ENCODE measurements at places on chromosomes 4 and X.

GRCh38 chrX:9336456-9336855 is 128.4 kb upstream of the TBL1X start:
- no peak for DNase-seq

DNA sequence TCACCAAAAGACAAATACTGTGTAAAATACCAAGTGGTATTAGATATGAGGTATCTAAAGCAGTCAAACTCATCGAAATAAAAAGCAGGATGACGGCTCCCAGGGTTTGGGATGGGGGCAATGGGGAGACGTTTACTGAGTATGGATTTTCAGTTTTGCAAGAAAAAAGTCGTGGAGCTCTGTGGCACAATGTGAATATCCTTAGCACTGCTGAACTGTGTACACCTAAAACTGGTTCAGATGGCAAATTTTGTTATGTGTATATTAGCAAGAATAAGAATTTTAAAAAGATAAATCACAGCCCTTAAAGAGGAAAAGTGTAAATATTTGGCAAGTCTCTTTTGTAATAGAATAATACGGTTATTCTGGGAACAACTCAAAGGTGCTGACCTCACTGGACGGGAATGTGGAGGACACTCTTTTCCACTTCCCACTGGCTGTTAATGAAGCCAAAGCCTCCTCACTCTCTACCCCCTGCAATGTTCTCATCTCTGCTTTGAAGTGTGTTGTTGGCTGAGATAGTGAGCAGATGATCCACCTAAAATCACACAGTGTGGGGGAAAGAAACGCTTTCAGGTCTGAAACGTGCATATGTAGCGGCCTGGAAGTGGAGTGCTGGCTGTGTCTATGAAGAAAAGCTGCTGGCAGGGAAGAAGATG is 49.2 kb downstream of the SEL1L3 start:
- peak; percentile 50 for DNase-seq

GRCh38 chr4:46254788-46255187 is 130.9 kb upstream of the GABRG1 start:
- DNase-seq = no peak

- no peak for DNase-seq
These were observed 1.5 kb downstream of the BMP3 start for GRCh38 chr4:81031796-81032551.

DNA sequence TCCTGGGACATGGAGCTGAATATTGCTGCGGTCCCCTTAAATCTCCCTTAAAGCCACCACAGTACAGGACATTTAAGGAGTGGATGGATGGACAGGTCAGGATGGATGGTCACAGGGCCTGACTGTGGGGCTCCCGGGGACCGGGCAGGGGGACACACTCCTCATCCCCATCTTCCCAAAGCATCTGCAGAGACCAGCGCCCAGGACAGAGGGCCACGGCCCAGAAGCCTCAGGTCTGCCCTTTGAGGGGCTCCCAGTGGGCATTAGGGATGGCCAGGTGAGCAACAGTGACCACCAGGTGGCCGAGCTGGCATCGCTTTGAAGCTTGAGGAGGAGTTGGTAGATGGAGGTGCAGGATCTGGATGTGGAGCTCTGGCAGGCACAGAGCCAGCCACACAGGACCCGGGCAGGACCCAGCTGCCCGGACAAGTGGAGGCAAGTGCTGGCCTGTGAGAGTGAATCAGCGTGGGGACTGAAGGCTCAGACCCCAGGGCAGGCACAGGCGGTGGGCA is 51.4 kb downstream of the ABLIM2 start:
- DNase-seq = no peak

GRCh38 chr4:103303011-103303410 is 104.9 kb upstream of the CENPE start:
- no peak for DNase-seq

GRCh38 chr4:175127314-175127713 is 209.2 kb downstream of the ADAM29 start:
- no peak for DNase-seq

GRCh38 chr4:11471618-11472017 is 42.9 kb upstream of the HS3ST1 start:
- no peak for DNase-seq

- no peak for DNase-seq
These were observed 38.0 kb upstream of the PDK3 start for GRCh38 chrX:24426921-24427746.

GRCh38 chr4:8730159-8730558 is 137.6 kb downstream of the CPZ start:
- no peak for DNase-seq

- peak; percentile 64 for DNase-seq
These were observed 68.3 kb upstream of the DDX3X start for GRCh38 chrX:41265615-41266014.

DNA sequence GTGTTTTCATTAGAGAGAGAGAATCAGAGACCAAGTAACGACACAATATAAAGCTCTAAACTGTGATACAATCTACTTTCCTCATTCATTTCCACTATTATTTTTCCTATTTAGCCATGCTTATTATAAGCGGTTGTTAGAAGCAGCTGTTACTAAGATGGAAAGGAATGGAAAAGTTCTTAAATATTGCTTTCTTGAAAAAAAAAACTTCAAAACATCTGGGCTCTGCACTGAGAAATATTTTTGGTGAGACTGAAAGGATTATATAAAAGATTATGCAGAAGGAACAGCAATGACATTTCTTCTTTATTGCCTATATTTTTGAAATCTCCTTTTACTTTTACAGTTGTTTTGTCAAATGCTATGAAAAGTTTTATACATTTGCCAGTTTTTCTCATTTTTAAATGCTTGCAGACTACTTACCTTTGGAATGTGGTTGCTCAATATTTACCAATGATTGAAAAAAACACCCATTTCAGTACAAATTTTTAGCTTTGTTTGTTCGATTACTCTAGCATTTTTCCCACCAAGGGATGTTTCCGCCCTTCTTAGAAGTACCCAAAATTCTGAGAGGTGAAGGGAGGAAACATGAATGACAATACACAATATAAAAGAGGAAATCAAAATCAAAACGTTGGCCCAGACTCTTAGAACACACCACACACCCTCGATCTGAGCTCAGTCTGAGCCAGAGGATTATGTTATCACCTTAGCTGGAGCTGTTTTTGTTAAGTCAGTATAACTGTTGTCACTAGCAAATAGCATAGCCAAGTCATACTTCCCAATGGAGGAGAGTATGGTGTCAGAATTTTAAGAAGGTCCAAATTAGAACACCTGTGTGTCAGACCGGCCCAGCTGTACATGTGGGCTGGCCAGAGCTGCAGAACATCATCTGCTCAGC is 18.4 kb downstream of the DKK2 start:
- no peak for DNase-seq

- DNase-seq = no peak
These were observed 36.7 kb downstream of the QRFPR start for GRCh38 chr4:121344098-121344497.

DNA sequence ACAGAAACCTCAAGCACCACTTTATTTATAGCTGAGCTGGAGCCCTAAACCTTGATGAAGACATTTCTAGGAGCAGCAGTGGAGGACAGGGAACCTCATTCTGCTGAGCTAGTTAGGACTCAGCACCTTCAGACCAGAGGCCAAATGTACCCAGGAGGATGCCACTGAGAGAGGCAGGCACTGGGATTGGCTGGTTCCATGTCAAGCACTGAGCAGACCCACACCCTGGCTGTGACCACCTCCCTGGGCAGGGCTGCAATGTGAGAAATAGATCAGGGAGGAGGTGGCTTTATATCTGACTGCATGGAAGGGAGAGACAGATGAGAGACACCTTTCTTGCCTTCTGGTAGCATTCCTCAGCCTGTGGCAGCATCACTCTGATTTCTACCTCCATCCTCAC is 304.6 kb downstream of the STK32B start:
- DNase-seq = no peak

DNA sequence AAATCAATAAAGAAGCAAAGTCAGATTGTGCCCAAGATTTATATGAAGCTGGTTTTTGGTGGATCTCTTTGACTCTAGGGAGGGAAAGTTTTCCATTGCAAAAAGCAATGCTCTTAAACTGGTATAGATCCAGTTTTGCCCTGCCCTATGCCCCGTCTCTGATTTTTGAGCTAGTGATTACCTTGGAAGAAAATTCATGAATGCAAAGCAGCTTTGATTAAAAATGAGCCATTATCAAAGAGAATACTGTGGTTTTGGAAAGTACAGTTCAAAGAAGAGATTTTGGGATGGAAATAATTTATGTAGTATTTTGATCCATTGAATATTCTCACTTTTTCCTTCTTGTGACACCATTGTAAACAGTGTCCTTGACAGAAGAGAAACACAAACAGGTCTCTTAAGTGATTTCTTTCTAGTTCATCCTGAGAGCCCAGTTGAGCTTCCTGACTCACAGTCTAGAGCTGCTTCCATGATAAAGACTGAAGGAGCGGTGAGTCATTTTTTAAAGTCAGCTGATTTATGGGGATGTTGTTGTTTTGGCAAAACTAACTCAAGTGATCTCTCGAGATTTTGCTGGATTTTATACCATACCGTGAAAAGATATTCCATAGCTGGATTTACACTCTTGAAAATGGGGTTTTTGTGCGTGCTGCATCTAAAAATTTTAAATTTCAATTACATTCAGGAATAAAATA is 76.7 kb downstream of the AFF1 start:
- DNase-seq = peak; percentile 55

- DNase-seq = no peak
These were observed 52.0 kb upstream of the ACSL4 start for GRCh38 chrX:109785053-109785452.

DNA sequence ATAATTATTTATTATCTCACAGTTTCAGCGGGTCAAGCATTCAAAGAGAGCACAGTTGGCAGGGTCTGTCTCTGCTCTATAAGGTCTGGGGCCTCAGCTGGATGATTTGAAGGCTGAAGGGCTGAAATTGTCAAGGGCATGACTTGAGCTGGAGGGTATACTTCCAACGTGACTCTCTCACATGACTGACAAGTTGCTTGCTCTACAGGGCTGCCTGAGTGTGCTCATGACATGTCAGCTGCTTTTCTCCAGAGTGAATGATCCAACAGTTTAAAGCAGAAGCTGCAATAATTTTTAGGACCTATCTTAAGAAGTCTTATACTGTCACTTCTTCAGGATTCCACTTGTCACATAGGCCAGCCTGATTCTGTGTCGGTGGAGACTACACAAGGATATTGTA is 51.2 kb downstream of the TIGD2 start:
- no peak for DNase-seq

DNA sequence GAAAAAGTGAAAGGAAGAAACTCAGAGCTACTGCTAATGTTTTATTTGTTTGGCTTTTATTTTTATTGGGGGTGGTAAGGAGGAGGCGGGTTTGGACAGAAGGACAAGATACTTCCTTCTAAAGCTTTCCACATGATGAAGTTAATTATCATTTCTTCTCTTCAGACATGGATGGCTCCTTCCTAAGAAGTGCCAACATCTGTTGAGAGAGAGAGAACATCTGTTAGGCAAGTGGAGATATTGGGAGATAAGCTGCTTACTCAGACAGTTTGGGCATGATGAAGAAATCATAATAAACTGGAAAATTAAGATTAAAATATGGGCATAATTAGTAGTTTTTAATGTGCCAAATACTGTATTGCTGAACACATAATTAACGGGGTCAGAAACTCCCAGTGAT is 535.7 kb upstream of the INTU start:
- DNase-seq = no peak

DNA sequence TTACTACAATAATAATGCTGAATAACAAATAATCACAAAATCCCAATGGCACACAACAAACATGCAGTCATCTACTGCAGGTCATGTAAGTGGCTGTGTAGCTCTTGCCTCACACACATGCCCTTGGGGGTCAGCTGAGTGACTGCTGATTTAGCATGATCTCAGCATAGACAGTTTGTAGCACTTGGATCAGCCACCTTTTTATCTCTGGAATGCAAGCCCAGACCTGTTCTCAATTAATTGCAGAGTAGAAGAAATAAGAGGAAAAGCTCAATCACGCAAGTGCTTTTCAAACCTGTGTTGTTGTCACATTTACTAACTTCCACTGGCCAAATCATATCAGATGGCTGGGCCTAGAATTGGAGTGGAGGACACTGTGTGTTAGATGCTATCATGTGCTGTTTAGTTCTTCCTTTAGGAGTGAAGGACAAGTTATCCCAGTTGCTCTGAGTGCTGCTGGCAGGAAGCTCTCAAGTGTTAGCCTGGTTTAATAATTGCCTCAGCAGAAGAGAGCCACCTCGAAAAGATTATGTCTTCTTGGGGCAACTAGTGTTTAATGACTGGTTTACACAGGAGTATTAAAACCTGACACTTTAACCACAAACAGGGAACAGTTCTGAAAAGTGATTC is 128.3 kb upstream of the EPHA5 start:
- DNase-seq = no peak

- DNase-seq = no peak
These were observed 84.0 kb downstream of the PRSS12 start for GRCh38 chr4:118268780-118269179.

DNA sequence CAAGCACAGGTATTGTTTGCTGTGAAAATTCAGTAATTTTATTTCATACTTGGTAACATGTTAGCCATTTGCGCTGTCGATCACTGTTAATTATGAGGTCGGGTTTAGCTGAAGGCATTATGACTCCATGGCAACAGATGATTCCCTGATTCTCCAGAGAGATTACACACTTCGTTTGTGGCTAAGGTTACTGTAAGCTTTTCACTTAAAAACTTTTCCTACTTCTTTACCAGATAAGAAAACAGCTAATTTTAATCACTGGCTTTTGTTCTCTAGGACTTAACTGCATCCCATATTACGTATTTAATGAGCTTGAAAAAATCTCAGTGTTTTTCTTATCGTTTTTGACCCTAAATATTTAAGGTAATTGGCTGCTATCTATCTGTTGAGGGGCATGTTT is 2.1 kb downstream of the GSTCD start:
- no peak for DNase-seq

- no peak for DNase-seq
These were observed 184.7 kb upstream of the ETNPPL start for GRCh38 chr4:108947526-108947925.

GRCh38 chr4:121056066-121056465 is 16.3 kb downstream of the NDNF start:
- no peak for DNase-seq

DNA sequence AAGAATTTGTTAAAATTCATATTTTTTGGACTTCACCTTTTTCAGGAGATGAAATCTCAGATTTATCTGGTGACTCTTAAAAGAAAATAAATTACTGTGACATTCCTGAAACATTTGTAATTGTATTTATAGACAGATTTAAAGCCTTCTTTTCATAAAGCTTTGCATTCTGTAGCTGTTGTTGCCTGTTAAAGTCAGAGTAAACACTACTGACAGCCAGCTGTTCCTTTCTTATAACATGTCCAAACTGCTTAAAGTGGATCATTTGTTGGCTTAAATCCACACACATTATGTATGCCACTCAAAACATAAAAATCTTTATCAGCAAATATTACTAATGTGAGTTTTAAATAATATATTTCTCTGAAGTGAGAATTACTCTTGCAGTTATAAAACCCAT is 157.5 kb downstream of the TECRL start:
- no peak for DNase-seq

Data from GM04504 (cell line).